ENCODE measurements at places on chromosomes 16 and 17. TPM values are rescaled to one million over a fixed set of nuclear protein-coding genes. Genes with fewer than 3 reads are reported as not detected.

UMOD gene
- not detected for total RNA-seq

ANKRD40CL gene
- total RNA-seq = not detected

CFAP119 gene
- total RNA-seq = 3.2 TPM

MYO15A gene
- total RNA-seq = 2.7 TPM

SMURF2 gene
- 19.4 TPM for total RNA-seq

ARMC5 gene
- 12.2 TPM for total RNA-seq

CRHR1 gene
- total RNA-seq = not detected

HEATR9 gene
- 1.8 TPM for total RNA-seq

CDH5 gene
- total RNA-seq = not detected

STX1B gene
- 2.2 TPM for total RNA-seq

PSMB10 gene
- 169 TPM for total RNA-seq

OTOP2 gene
- total RNA-seq = not detected

DPEP2 gene
- 11.4 TPM for total RNA-seq

GPR179 gene
- 0.60 TPM for total RNA-seq

SLC12A3 gene
- total RNA-seq = not detected

CCDC92B gene
- total RNA-seq = 0.14 TPM

ATP2A1 gene
- 8.4 TPM for total RNA-seq

GPR139 gene
- total RNA-seq = not detected

NXN gene
- 1.2 TPM for total RNA-seq

KRT20 gene
- not detected for total RNA-seq

CENPT gene
- total RNA-seq = 59.4 TPM

CES5A gene
- not detected for total RNA-seq

FOXF1 gene
- total RNA-seq = not detected

KIF2B gene
- not detected for total RNA-seq

CIBAR2 gene
- total RNA-seq = not detected

CLDN7 gene
- total RNA-seq = 1.9 TPM

Measured in activated T-cell treated with anti-CD3 and anti-CD28 coated beads, Interleukin-2, amount 50 U/mL, for 72 hours (primary cell).